ENCODE measurements at places on chromosomes 6 and 20.
A peak's percentile ranks its signal among the peaks of the same experiment; 100 is the strongest.

GRCh38 chr6:63058601-63059000 is 152.7 kb upstream of the FKBP1C start:
- DNase-seq: no peak

- no peak for DNase-seq
Observed at GRCh38 chr6:47424436-47424836, 53.2 kb upstream of the CD2AP start.

GRCh38 chr6:221531-222349 is 70.5 kb upstream of the DUSP22 start:
- DNase-seq: no peak

- DNase-seq: peak; percentile 80
Observed at GRCh38 chr20:60630609-60631008, 621.5 kb upstream of the CDH4 start.

DNA sequence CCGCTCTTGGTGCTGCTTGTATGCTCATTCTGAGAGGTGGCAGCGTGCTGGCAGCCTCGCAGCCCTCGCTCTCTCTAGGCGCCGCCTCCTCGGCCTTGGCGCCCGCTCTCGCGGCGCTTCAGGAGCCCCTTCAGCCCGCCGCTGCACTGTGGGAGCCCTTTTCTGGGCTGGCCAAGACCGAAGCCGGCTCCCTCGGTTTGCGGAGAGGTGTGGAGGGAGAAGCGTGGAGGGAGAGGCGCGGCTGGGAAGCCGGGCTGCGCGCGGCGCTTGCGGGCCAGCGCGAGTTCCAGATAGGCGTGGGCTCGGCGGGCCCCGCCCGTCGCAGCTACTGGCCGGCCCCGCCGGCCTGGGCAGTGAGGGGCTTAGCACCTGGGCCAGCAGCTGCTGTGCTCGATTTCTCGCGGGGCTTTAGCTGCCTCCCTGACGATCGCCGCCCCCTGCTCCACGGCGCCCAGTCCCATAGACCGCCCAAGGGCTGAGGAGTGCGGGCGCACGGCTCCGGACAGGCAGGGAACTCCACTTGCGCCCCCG is 19.5 kb upstream of the FAM8A1 start:
- no peak for DNase-seq

- DNase-seq: no peak
Observed at GRCh38 chr6:45488889-45489288, 111.2 kb upstream of the SUPT3H start.

GRCh38 chr6:155077784-155078183 is 82.7 kb downstream of the TIAM2 start:
- DNase-seq: peak; percentile 21

DNA sequence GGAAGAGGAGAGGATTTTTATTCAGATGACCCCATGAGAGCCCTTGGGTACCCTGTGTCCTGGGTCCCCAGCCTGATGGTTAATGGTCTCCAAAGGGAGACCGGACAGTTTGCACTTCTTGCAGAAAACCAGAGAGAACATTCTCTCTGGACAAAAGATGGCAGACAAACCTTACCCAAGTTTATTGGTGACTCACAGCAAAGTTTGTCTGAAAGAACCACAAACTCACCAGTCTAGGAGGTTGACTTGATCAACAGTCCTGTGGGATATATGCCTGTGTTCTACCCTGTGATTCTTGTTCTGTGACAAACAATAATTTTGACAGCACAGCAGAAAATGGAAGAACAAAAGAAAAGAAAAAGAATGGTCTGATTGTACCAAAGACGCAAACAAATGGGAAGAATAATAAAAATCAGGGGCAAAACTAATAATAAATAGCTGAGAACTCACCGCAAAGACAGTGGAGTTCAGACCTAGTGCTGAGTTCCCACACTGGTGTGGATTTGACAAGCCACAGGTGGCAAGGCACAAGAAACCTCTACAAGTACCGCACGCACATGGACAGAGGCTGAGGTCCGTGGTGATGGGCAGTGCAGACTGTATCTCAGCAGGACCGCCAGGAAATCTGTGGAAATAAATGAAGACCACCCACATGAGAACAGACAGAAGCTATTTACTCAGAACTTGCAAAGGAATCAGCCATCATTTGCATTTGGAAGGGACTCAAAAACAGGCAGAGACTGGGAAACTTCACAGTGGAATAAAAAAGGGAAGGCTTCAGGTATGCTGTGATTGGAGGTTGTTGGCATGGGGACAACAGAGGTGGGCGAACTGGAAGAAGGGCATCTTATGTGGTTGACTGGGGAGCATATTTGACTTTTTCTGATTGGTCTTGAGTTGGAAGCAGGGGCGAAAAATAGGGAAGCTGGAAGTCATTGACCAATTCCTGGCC is 246.3 kb upstream of the RNF24 start:
- DNase-seq: no peak

DNA sequence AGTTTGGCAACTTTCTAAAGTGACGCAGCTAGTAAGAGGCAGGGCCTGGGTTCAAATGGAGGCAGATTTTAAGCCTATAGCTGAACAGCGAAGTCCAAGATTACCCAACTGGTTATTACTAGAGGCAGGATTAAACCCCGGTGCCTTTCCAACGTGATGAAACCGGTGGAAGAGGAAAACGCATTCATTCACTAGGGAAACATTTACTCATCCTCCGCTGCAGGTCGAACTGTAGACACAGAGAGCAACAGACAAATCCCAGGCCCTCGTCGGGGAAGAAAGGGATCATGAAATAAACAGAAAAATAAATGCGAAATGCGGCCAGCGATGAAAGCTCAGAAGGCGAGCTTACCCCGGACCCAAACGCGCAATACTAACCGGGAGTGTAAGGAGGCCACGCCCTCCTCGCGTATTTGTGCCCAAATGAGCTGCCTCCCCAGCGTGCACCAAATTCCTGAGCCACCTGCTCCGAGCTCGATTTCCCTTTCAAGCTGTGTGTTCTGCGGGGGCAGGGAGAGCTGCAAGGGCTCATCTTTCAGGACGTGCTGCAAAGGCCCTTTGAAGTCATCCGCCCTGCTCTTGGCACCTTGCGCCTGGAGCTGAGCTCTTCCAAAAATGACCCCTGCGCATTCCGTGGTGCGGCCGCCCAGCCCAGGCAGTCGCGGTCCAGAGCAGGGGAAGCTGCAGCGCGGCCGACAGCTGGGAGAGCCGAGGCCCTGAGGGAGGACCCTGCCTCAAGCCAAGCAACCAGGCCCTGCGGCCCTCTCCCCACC is 46.9 kb downstream of the PDYN start:
- no peak for DNase-seq

DNA sequence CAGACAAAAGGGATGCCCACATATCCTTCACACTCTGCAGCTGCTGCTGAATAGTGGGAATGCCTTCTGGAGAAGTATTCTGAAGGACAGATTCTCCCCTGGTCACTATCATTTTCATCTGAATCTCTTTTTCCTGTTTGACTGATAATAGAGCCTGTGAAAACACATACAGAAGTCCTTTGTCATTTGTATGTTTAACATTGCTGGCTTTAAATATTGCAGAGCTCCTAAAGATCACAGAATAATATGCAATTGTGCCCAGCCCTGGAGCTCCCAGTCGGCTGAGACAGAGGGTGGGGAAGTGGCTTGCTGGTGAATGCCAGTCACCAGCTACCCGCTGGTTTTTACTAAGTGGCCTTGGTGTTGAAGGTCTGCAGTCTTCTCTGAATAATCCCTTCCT is 272.3 kb downstream of the SYNE1 start:
- DNase-seq: no peak
